ENCODE measurements at places on chromosomes 13 and 19. TPM values are rescaled to one million over a fixed set of nuclear protein-coding genes. Genes with fewer than 3 reads are reported as not detected.

Gene IGSF23
- not detected for total RNA-seq

Gene MARK4
- 60.8 TPM for total RNA-seq

Gene RASL11A
- total RNA-seq: 2.5 TPM

Gene B3GNT3
- total RNA-seq: 1.3 TPM

DNA sequence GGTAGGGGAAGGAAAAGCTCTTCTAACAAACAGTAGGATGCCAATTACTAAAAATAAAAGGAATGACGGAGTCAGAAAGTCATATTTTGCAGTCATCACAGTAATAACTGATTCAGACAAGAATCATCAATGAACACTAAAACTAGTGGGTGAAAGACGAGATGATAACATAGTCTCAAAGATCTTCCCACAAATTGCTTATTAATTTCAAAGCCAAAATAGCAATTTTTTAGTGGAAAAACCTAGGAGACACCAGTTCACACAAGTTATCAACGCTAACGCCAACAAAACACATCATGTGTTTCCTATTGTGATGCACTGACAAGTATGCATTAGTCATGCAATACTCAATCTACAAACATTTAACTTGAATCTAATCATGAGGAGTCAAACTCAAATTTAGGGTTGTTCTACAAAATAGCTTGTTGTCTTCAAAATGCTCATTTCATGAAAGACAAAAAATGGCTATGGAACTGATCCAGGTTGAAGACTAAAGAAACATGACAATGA is 18.6 kb downstream of the ZNF233 start:
- no peaks in the 10 kb centered on the region for H3K4me1 ChIP-seq
- peaks cover 71% of the 10 kb centered on the region for H3K36me3 ChIP-seq
- peaks cover 4% of the 10 kb centered on the region for H3K27me3 ChIP-seq
- no peak overlapping the region for H3K4me3 ChIP-seq
- no peak overlapping the region for H3K27ac ChIP-seq

DNA sequence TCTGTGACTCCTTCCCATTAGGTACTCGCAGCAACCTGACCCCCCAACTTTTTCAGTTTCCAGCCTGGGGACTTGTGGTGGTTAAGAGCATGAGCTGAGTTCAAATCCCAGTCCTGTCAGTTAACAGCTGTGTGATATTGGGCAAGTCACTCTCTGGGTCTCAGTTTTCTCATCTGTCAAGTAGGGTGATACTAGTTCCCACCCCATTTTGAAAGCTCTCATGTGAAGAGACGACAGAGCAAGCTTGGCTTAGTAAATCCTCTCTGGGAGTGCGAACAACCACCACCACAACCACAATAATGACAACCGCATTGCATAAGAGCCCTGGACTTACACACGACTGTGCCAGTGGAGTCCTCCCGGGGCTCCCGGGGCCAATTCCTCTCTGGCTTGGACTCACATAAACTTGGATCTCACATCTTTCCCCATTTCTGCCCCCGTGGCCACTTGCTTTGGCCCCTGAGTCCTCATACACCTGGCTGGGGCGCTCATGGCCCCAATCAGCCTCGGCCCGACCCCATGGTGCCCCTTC is 454 bp downstream of the BLVRB start:
- H3K36me3 ChIP-seq: 0 out of 2 replicates have a peak, but pooled peaks cover 2% of the 10 kb centered on the region
- H3K27me3 ChIP-seq: peaks cover 38% of the 10 kb centered on the region
- peak overlapping the region; percentile 79 for H3K4me3 ChIP-seq
- peak overlapping the region; percentile 36 for H3K27ac ChIP-seq
- DNase-seq: no peak

GRCh38 chr13:51895906-51896888 is 34.4 kb downstream of the CCDC70 start:
- no peak overlapping the region for H3K4me3 ChIP-seq
- DNase-seq: peak; percentile 69
- peaks cover 11% of the 10 kb centered on the region for H3K4me1 ChIP-seq
- H3K27me3 ChIP-seq: no peaks in the 10 kb centered on the region
- H3K27ac ChIP-seq: no peak overlapping the region

DNA sequence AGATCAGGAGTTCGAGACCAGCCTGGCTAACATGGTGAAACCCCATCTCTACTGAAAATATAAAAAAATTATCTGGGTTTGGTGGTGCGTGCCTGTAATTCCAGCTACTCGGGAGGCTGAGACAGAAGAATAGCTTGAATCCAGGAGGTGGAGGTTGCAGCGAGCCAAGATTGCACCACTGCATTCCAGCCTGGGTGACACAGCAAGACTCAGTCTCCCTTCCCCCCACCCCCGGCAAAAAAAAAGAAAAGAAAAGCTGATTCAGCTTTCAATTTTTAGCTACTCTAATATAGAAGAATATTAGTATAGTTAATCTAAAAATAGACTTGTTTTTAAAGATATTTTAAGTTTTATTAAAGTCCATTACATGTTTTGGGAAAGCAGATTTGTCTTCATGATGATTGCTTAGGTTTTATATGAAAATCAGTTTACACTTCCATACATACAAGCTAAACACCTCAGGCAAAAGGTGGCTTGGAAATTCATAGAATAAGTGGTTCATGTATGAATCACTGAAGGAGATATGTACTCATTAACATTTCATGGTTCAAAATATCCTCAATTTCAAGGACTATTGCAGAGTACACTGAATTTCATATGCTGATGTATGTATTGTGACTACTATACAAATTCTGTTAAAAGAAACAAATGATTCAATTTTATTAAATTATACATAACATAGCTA is 165.2 kb downstream of the TDRD3 start:
- H3K27ac ChIP-seq: no peak overlapping the region
- no peaks in the 10 kb centered on the region for H3K27me3 ChIP-seq
- H3K36me3 ChIP-seq: no peaks in the 10 kb centered on the region
- H3K4me1 ChIP-seq: peaks cover 18% of the 10 kb centered on the region
- H3K4me3 ChIP-seq: no peak overlapping the region

GRCh38 chr19:38227287-38228004 is 3.4 kb upstream of the DPF1 start:
- DNase-seq: no peak
- no peak overlapping the region for H3K27ac ChIP-seq
- H3K4me1 ChIP-seq: peaks cover 25% of the 10 kb centered on the region
- peak overlapping the region; percentile 57 for H3K4me3 ChIP-seq
- peaks cover 40% of the 10 kb centered on the region for H3K27me3 ChIP-seq
- no peaks in the 10 kb centered on the region for H3K36me3 ChIP-seq

DNA sequence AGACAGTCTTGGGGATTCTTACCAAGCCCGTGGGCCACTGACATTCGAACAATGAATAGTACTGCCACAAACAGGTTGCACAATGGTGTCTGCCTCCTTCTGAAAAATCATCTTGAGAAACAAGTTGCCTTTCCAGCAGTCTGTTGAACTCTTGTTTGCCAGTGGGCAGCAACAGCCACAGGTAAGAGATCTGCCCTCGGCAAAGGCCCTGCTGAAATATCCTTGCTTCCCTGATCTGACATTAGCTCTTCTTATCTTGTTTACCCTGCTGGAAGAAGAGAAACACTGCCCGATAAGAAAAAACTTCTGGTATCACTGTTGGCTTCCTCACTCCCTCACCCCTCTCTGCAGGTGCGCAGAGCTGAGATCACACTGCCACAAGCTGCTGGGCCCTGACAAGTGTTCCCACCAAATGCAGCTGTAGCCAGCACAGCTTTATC is 2.0 kb downstream of the DOCK9 start:
- peak overlapping the region; percentile 96 for H3K27ac ChIP-seq
- no peak overlapping the region for H3K4me3 ChIP-seq

GRCh38 chr19:1646659-1647453 is 5.6 kb downstream of the TCF3 start:
- peaks cover 46% of the 10 kb centered on the region for H3K36me3 ChIP-seq
- H3K4me1 ChIP-seq: peaks cover 11% of the 10 kb centered on the region
- DNase-seq: no peak
- H3K27me3 ChIP-seq: no peaks in the 10 kb centered on the region
- H3K4me3 ChIP-seq: no peak overlapping the region
- H3K27ac ChIP-seq: no peak overlapping the region

- peak overlapping the region; percentile 76 for H3K27ac ChIP-seq
- H3K4me3 ChIP-seq: peak overlapping the region; percentile 87
- H3K36me3 ChIP-seq: no peaks in the 10 kb centered on the region
- peaks cover 16% of the 10 kb centered on the region for H3K27me3 ChIP-seq
These were observed 255.9 kb upstream of the SOX21 start for GRCh38 chr13:94968040-94968756.

- no peaks in the 10 kb centered on the region for H3K36me3 ChIP-seq
- no peak for DNase-seq
- peaks cover 45% of the 10 kb centered on the region for H3K4me1 ChIP-seq
- no peak overlapping the region for H3K4me3 ChIP-seq
- peaks cover 56% of the 10 kb centered on the region for H3K27me3 ChIP-seq
These were observed 87.4 kb upstream of the UBL3 start for GRCh38 chr13:29937841-29938240.

DNA sequence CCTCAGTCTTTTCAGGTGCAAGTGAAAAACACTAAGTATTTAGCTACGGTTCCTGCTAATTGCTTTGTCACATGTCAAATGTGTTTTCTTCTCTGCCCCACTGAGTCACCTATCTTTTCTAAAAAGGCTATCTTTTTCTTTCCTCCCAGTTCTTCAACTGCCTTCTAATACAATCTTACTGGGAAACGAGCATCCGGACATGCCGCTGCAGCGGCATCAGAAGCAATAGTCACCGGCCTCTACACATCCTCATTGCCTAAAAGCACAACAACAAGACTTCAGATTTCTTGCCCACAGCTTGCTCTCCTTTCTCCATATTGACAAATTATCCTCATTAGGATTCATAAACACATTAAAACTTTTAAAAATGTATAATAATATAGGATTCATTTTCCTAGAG is 1.2 kb downstream of the PCDH9 start:
- no peak overlapping the region for H3K27ac ChIP-seq
- H3K27me3 ChIP-seq: no peaks in the 10 kb centered on the region
- DNase-seq: no peak

- peak overlapping the region; percentile 63 for H3K4me3 ChIP-seq
- no peak for DNase-seq
- H3K27me3 ChIP-seq: peaks cover 69% of the 10 kb centered on the region
- H3K4me1 ChIP-seq: peaks cover 7% of the 10 kb centered on the region
- H3K27ac ChIP-seq: no peak overlapping the region
These were observed 515 bp upstream of the ZNF324B start for GRCh38 chr19:58450856-58451357.

DNA sequence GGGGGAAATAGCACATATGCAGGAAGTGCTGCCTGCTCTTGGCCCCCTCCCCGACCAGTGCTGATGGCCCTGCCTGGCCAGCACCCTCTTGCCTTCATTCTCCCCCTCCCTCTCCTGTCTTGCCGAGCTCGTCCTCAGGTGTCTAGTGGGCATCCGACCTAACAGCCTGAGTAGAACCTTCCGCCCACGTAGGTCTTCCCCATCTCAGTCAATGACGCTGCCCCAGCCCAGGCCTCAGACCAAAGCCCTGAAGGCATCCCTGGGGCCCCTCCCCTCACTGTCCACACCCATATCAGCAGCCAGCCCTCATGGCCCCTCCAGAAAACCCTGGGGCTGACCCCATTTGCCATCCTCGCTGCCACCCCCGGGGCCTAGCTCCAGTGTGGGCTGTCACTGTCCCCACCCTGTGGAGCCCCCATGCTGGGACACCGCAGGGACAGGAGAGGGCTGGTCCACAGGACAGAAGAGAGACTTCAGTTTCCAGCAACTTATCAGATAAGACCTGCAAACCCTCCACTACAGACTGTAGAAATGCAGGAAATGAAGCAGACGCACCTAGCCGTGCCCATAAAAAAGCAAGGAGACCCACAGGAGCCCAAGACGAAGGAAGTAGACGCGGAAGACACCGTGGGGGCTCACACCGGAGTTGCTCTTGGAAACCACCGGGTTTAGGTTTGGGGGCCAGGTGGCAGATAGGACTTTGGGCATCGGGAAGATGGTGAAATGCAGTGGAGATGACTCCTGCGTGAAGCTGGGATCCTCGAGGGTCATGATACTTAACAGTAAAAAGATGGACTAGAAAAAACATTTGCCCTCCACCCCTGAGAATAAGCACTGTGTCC is 38.3 kb downstream of the AP1M1 start:
- no peak for DNase-seq
- H3K36me3 ChIP-seq: peaks cover 3% of the 10 kb centered on the region
- no peaks in the 10 kb centered on the region for H3K27me3 ChIP-seq
- H3K4me3 ChIP-seq: no peak overlapping the region
- no peaks in the 10 kb centered on the region for H3K4me1 ChIP-seq

DNA sequence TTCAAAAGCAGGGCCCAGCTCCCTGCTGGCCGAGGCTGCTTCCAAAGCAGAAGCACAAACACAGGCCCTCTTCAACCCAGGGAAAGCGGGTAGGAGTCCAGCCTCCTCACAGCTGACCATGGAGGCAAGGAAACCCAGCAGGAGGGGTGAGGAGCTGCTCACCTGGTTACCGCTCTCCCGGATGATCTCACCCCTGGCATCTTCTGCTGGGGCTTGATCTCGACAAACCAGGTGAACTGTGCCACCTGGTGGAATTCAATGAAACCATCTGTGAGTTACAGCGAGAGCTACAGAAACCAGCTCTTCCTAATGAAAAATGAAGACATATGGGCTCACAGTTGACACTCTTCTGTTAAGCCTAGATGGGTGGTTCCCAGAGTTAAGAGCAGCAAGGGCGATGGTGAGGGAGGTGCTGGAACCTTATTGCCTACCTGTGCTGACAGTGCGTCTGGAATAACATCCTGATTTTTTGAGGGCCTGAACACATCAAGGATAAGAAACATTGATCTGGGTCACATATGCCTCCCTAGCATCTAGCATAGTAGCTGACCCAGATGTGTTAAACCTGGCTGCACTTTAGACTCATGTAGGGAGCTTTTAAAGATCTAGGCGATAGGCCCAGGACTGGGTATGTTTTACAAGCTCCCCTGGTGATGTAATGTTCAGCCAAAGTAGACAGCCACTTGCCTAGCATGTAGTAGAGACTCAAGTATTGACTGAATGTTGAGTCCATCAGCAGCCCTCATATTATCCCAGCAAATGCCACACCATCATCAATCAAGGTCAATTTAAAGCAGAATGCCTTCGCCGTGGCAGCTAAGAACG is 6.1 kb downstream of the DHRS12 start:
- H3K27ac ChIP-seq: no peak overlapping the region
- H3K4me3 ChIP-seq: no peak overlapping the region
- no peaks in the 10 kb centered on the region for H3K36me3 ChIP-seq
- no peaks in the 10 kb centered on the region for H3K27me3 ChIP-seq
- peaks cover 45% of the 10 kb centered on the region for H3K4me1 ChIP-seq
- peak; percentile 66 for DNase-seq

- no peaks in the 10 kb centered on the region for H3K36me3 ChIP-seq
- peaks cover 56% of the 10 kb centered on the region for H3K4me1 ChIP-seq
- H3K27me3 ChIP-seq: no peaks in the 10 kb centered on the region
These were observed 4.5 kb downstream of the ZNF787 start for GRCh38 chr19:56116606-56117005.

DNA sequence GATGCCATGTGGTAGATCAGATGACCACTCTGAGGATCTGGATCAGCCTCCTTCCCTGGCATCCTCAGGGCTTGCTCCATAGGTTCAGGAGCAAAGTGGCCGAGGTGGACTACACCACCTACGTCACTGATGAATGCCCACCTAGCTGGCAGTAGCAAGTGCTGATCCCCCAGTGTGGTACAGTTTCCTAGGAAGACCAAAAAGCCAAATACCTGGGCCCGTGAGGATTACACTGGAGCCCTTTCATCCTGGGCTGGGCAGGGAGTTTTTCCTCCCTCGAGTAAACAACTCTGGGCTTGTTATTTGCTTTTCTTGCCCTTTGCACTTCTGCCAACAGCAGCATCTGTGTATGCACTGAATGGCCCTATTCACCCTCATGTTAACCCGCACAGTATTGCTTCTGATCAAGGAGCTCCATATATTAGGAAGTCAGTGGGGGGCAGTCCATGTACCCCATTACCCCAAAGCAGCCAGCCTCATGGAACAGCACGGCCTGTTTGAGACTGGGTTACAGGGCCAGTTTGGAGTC is 3.3 kb upstream of the MYADM start:
- H3K27ac ChIP-seq: peak overlapping the region; percentile 60
- peaks cover 15% of the 10 kb centered on the region for H3K4me1 ChIP-seq
- H3K27me3 ChIP-seq: peaks cover 5% of the 10 kb centered on the region
- no peak for DNase-seq
- H3K36me3 ChIP-seq: no peaks in the 10 kb centered on the region

Data from WTC11 (cell line).